ENCODE measurements at places on chromosomes 11 and 22.
A peak's percentile ranks its signal among the peaks of the same experiment; 100 is the strongest.

- no peaks in the 10 kb centered on the region for H3K4me1 ChIP-seq
- no peaks in the 10 kb centered on the region for H3K36me3 ChIP-seq
- H3K4me3 ChIP-seq, result no peak overlapping the region
- no peak for DNase-seq
- no peak overlapping the region for H3K27ac ChIP-seq
Observed at GRCh38 chr22:28710576-28711191, 30.9 kb downstream of the CHEK2 start.

- H3K27ac ChIP-seq, result no peak overlapping the region
- H3K27me3 ChIP-seq, result no peaks in the 10 kb centered on the region
- no peak overlapping the region for H3K4me3 ChIP-seq
- peaks cover 8% of the 10 kb centered on the region for H3K4me1 ChIP-seq
- DNase-seq, result no peak
- H3K36me3 ChIP-seq, result no peaks in the 10 kb centered on the region
Observed at GRCh38 chr11:8807544-8808225, 103.3 kb upstream of the AKIP1 start.

- peaks cover 4% of the 10 kb centered on the region for H3K4me1 ChIP-seq
- H3K36me3 ChIP-seq, result no peaks in the 10 kb centered on the region
- no peak overlapping the region for H3K27ac ChIP-seq
- H3K27me3 ChIP-seq, result no peaks in the 10 kb centered on the region
Observed at GRCh38 chr11:133163463-133164419, 368.6 kb downstream of the OPCML start.

- DNase-seq, result no peak
- no peaks in the 10 kb centered on the region for H3K36me3 ChIP-seq
- H3K27ac ChIP-seq, result no peak overlapping the region
- H3K4me1 ChIP-seq, result no peaks in the 10 kb centered on the region
- H3K27me3 ChIP-seq, result no peaks in the 10 kb centered on the region
Observed at GRCh38 chr11:117875382-117876058, 938 bp downstream of the FXYD6 start.

GRCh38 chr22:24486501-24486921 lies 8.6 kb upstream of the UPB1 start:
- H3K4me1 ChIP-seq, result peaks cover 16% of the 10 kb centered on the region
- no peak for DNase-seq
- no peak overlapping the region for H3K27ac ChIP-seq
- no peak overlapping the region for H3K4me3 ChIP-seq
- H3K36me3 ChIP-seq, result no peaks in the 10 kb centered on the region
- H3K27me3 ChIP-seq, result no peaks in the 10 kb centered on the region

- no peaks in the 10 kb centered on the region for H3K27me3 ChIP-seq
- no peak overlapping the region for H3K4me3 ChIP-seq
- no peaks in the 10 kb centered on the region for H3K36me3 ChIP-seq
- H3K4me1 ChIP-seq, result peaks cover 12% of the 10 kb centered on the region
- H3K27ac ChIP-seq, result no peak overlapping the region
Observed at GRCh38 chr11:69646493-69647389, 5.8 kb downstream of the CCND1 start.

DNA sequence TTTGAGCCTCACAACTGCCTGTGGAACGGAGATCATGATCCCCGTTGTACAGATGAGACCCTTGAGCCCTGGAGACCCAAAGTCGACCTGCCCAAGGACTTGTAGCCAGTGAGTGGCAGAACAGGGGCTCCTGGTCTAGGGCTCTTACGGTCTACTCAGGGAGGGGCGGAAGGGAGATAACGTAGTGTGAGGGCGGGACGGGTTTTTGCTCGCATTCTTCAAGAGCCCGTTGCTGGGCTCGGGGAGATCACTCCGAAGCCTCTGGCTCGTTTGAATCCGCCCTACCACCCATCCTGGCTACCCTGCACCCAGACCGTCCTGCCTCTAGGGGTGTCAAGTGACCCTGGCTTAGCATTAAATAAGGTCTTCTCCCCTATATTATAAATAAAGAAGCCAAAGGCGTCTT lies 639 bp downstream of the CRY2 start:
- peaks cover 43% of the 10 kb centered on the region for H3K4me1 ChIP-seq
- H3K27ac ChIP-seq, result peak overlapping the region; percentile 93
- H3K36me3 ChIP-seq, result no peaks in the 10 kb centered on the region

DNA sequence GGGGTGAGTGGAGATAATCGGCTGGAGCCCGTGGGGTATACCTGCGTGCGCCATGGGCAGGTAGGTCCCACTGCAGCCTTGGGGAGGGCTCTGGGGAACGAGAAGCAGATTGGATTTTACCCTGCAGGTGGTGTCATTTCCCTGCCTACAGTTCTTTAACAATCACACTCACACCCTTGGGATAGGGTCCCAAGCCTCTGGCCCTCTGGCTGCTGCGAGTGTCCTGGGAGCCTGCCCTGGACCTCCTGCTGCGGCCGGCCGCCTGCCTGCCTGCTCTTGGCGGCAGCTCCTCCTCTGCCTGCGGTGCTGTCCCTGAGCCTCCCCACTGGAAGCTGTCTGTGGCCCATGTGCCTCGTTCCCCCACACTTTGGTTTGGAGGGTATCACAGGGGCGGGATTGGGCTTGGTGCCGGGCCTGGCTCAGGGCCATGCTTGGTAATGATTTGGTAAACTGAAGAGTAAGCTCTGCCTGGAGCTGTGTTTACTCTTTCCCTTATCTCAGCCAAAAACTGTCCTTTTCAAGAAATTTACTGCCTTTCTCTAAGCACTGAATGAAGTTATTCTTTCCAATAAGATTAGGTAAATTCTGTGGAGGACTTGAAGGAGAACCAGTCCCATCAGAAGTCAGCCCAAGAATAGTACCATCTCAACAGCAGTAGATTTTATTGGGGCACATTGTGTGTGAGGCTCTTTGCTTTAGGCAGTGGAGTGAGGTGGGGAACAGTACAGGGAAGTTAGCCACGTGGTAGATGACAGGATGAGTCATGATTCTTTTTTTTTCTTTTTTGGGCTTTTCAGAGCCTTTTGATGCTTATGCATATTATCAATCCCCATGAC lies 53.7 kb downstream of the TBC1D22A start:
- no peaks in the 10 kb centered on the region for H3K27me3 ChIP-seq
- no peak for DNase-seq

DNA sequence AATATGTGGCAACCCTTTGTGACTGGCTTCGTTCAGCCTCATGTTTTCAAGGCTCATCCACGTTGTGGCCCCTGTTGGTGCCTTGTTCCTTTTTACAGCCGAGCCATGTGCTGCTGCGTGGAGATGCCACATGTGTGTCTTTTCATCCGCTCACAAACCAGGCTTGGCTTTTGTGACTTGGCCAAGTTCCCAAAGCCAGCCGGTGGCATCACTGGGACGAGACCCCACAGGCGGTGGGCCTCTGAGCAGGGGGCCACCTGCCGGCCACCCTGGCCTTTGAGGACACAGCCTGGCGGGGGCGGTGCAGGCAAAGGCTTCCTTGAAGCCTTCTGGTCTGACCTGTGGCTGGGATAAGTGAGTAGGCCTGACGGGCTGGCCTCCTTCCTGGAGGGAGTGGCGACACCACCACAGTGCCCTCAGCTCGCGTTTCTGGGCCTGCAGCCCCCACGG lies 10.5 kb downstream of the GRK2 start:
- DNase-seq, result peak; percentile 34
- peak overlapping the region; percentile 26 for H3K4me3 ChIP-seq
- no peaks in the 10 kb centered on the region for H3K36me3 ChIP-seq
- H3K27me3 ChIP-seq, result no peaks in the 10 kb centered on the region
- H3K27ac ChIP-seq, result peak overlapping the region; percentile 76

DNA sequence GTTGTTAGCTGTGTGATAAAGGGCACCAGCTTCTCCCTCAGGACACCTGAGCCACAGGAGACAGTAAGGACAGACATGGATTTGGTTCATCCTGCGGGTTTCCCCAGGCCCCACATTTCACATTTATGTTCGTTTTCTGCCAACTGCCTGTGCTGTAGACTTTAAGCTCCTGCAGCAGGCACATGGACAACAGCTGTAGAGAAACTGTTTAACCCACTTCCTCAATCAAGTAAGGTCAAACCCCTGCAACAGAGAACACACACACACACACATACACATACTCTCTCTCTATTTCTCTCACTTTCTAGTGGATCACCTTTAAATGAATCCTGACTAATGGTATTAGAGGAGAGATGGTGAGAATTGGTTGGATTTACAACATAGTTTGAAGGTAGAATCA lies 90.7 kb downstream of the C11orf87 start:
- no peaks in the 10 kb centered on the region for H3K36me3 ChIP-seq
- H3K4me1 ChIP-seq, result no peaks in the 10 kb centered on the region
- H3K27ac ChIP-seq, result no peak overlapping the region
- H3K27me3 ChIP-seq, result no peaks in the 10 kb centered on the region
- H3K4me3 ChIP-seq, result no peak overlapping the region

DNA sequence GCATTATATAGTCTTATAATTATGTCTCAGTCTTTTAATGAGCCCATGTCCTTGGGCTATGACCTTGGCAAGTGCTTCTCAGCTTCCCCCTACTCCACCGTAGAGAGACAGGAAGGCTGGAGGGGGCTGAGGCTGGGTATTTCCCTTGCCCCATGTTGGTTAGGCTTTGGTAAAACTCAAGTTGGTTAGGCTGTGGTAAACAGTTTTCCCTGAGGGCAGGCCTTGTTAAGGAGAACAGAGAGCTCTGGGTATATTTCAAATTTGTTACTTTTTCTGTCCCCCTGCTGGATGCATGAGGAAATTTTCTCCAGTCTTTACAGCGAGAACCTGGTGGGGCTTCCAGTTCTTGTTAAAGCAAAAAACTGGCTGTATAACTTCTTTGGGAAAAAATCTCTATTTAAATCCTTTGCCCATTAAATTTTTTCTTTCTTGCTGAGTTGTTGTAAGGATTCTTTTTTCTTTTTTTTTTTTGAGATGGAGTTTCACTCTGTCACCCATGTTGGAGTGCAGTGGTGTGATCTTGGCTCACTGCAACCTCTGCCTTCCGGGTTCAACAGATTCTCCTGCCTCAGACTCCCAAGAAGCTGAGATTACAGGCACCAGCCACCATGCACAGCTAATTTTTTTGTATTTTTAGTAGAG lies 12.2 kb upstream of the DCHS1 start:
- DNase-seq, result no peak
- no peaks in the 10 kb centered on the region for H3K27me3 ChIP-seq
- H3K4me3 ChIP-seq, result no peak overlapping the region
- H3K27ac ChIP-seq, result no peak overlapping the region

DNA sequence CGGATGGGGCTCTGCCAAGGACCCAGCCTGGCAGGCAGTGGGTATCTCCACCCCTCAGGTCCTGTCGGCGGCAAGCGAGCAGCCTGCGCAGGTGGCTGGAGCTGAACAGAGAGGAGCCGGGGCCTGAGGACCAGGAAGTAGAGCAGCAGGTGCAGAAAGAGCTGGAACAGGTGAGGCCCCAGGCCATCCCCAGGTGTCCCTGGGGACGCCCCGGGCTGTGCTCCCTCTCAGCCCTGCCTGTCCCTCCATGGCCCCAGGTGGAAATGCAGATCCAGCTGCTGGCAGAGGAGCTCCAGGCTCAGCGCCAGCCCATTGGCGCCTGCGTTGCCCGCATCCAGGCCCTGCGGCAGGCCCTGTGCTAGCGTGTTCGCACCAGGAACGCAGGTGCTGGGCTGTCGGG lies 44.0 kb downstream of the PISD start:
- H3K27me3 ChIP-seq, result no peaks in the 10 kb centered on the region
- no peaks in the 10 kb centered on the region for H3K4me1 ChIP-seq
- DNase-seq, result no peak
- no peak overlapping the region for H3K27ac ChIP-seq
- peaks cover 20% of the 10 kb centered on the region for H3K36me3 ChIP-seq

GRCh38 chr22:29475550-29475949 lies 4.5 kb upstream of the NEFH start:
- H3K4me3 ChIP-seq, result no peak overlapping the region
- no peaks in the 10 kb centered on the region for H3K36me3 ChIP-seq
- DNase-seq, result no peak
- H3K27me3 ChIP-seq, result no peaks in the 10 kb centered on the region
- no peaks in the 10 kb centered on the region for H3K4me1 ChIP-seq
- no peak overlapping the region for H3K27ac ChIP-seq

DNA sequence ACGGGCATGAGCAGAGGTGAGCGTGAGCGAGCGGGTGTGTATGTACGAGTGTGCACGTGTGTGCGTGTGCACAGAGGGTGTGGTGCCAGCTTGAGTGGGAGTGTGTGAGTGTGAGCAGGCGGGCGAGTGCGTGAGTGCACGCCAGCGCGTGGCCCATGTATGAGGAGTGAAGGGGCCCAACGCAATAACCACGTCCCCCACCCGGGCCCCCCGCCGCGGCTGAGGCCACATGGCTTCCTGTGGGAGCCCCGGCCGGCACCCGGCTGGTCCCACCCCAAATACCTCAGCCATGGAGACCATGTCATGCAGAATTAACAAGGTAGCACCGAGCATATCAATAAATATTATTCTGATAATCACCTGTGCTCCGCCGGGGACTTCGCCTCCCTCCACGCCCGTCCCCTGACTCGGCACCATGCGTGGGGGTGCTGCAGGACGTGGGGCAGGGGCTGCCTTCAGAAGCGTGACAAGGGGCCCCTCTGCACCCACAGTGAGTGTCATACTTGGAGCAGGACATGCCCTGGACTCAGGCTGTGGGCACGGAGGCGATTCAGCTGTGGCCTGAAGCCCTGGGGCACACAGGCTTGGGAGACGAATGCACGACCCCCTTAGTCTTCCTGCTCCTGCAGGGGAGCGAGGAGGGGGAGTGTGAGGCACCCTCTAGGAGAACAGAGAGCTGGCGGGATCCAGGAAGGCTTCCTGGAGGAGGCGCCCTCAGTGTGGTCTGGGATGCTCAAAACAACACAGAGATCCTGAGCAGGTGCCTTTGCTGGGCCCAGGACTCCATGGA lies 5.6 kb upstream of the TRABD start:
- no peaks in the 10 kb centered on the region for H3K36me3 ChIP-seq
- no peak for DNase-seq
- H3K4me3 ChIP-seq, result no peak overlapping the region

- DNase-seq, result no peak
- no peak overlapping the region for H3K4me3 ChIP-seq
- H3K27ac ChIP-seq, result no peak overlapping the region
- no peaks in the 10 kb centered on the region for H3K36me3 ChIP-seq
- peaks cover 14% of the 10 kb centered on the region for H3K4me1 ChIP-seq
- no peaks in the 10 kb centered on the region for H3K27me3 ChIP-seq
Observed at GRCh38 chr11:116888884-116889549, 51.6 kb upstream of the APOA1 start.

DNA sequence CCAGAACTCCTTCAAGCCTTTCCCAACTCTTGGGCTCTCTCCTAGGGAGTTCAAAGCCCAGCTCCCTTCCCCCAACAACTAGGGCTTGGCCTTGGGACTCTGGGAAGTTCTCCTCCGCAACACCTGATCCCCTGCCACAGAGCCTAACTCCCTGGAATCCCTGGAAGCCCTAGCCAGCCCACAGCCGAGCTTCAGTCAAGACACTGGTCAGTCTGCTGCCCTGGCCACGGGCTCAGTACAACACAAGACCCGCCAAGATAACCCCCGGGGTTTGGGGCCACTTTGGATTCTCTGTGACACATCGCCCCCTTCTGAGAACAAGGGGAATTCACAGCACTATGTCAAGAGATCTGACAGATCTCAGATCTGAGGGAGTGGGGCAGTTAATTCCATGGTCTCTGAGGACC lies 58.3 kb downstream of the SLC22A12 start:
- no peak overlapping the region for H3K27ac ChIP-seq
- no peaks in the 10 kb centered on the region for H3K4me1 ChIP-seq
- no peak overlapping the region for H3K4me3 ChIP-seq
- peak; percentile 45 for DNase-seq

- no peaks in the 10 kb centered on the region for H3K27me3 ChIP-seq
- DNase-seq, result no peak
- H3K4me3 ChIP-seq, result no peak overlapping the region
- H3K4me1 ChIP-seq, result no peaks in the 10 kb centered on the region
- no peak overlapping the region for H3K27ac ChIP-seq
Observed at GRCh38 chr11:11243209-11243589, 109.9 kb downstream of the CSNK2A3 start.

Measured in pancreas (tissue), 10 donors.